Ammon's horn (tissue), 1 donor: ENCODE measurements at places on chromosomes 1 and 21.
A peak's percentile ranks its signal among the peaks of the same experiment; 100 is the strongest.

DNA sequence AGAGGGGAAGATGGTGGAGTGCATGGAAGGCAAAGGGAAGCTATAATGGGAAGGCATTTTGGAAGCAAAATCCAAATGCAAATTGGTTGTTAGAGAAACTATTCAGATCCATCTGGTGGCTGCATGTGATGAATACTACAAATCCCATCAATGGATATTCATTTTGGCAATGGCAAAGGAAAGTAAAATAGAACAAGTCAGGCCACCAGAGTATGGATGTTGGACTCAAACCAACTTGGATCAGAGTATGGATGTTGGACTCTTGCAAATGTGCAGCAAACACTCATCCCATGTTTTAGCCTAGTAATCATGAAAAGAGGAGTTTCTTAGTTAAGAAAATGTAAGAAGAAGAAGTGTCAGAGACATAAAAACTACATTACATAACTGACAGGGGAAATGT is 289.6 kb upstream of the DAB1 start:
- DNase-seq, result peak; percentile 18

DNA sequence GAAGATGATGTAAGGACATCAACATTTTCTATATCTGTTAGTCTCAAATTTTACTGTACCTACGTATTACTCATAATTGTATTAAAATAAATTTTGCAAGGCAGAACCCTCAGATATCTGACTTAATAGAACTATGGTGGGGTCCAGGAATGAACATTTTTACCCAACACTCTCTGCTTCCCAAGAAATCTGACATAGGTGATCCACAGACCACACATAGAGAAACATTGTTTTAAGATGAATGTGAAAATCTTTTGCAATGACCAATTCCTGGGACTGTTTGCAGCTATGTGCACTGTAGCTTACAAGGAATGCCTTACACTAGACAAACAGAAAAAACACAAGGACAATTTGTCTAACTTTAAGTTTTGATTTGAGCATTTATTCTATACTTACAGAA is 645.6 kb upstream of the ADGRL2 start:
- no peak for DNase-seq

DNA sequence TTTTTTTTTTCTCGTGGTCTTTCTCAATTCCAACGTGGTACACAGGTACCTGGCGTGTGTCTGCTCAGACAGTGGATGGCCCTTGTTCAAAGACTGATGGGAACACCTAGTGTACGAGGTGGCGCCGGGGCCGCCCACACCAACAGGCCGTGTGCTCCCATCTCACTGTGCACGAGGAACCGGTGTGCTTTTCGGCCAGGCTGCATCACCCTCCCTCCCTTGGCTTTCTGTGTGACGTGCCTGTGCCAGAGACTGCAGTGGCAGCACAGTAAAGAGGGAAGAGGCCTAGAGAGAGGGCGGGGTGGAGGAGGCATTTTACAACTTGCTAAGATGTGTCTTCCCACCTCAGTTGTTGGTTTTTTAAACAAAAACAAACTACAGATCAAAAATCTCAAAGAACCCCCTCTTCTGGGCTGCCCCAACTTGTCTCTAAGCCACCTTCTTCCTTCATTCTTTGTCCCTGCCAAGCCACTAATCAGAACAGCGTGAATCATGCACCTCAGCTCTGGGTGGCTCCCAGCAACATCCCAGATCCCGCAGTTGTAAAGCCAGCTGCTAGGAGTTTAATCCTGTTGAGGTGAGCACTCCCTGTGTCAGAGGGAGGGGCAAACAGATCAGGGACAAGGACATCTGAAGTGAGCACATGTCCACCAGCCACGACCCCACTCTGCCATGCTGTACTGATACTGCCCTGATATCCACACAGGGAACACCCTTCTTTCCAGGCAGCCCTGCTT is 20.7 kb downstream of the IRF2BP2 start:
- DNase-seq, result no peak

- DNase-seq, result peak; percentile 97
These were observed 6.2 kb downstream of the FBXO2 start for GRCh38 chr1:11648039-11648438.

DNA sequence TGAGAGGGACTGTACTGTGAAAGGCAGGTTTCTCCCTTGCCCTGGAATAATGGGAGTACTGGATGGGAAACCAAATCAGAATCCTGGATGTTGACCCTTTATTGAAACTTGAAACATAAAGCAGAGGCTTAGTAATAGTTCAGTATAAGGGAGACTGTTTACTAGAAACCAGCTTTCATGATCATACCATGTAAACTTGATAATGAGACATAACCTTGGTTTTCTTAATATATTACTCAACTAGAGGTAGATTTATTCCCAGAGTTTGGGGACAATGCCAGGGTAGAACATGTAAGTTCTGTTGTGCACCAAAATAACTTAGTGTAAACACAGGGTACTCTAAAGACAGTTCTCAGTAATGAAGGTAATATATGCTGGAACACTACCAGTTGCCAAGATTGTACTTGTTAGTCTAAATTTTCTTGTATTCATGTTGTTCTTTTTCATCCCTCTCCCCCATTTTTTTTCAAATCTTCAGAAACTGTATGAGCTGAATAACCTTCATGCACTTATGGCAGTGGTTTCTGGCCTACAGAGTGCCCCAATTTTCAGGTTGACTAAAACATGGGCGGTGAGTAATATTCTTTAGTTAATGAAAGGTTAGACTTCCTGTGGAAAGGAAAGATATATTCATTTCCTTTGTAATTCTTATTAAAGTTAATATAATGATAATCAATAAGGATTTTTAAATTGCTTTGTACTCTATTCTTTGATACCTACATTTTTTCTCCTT is 49.6 kb downstream of the ANGPTL1 start:
- no peak for DNase-seq

DNA sequence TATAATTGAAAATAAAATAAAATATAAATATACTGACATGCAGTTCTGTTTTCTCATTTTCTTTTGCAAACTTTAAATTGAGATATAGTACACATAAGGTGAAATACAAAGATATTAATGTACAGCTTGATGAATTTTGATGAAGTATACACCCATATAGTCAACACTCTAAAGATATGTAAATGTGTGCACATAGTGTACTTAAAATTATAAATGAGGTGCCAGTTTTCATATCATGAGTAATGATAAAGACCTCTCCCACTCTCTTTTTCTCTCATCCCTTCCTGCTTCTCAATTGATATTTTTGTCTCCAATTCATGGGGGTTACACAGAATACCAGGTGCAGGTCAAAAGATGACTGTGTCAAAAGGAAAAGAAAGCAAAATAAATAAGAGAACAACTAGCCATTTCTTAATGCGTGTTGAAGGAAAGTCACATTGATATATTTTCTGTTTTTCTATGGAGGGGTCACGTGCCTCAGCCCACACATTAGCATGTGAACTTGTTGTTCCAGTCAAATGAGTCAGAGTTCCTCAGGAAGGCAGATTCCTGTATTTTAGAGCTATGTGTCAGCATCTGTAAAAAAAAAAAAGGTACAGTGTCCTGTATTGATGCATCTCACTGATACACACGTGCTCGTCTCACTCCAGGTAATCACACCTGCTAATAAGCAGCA is 64.3 kb upstream of the HOOK1 start:
- DNase-seq, result peak; percentile 43

DNA sequence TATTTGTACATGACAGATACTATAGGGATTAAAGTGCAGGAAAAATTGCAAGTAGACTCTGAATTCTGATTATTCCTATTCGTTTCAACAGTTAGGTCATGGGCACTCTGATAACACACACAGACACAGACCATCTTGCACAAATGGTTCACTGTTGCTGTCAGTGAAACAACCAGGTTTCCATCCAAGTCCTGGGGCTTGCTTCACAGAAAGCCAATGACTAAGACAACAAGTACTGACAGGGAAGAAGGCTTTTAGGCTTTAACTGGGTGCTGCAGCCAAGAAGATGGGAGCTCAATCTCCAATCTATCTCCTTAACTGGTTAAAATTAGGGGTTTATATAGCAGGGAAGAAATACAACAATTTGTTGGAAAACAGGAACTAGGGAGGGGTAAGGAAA is 57.6 kb downstream of the RIMS3 start:
- DNase-seq, result no peak

GRCh38 chr1:155003766-155004351 is 1.3 kb downstream of the ZBTB7B start:
- DNase-seq, result peak; percentile 61

DNA sequence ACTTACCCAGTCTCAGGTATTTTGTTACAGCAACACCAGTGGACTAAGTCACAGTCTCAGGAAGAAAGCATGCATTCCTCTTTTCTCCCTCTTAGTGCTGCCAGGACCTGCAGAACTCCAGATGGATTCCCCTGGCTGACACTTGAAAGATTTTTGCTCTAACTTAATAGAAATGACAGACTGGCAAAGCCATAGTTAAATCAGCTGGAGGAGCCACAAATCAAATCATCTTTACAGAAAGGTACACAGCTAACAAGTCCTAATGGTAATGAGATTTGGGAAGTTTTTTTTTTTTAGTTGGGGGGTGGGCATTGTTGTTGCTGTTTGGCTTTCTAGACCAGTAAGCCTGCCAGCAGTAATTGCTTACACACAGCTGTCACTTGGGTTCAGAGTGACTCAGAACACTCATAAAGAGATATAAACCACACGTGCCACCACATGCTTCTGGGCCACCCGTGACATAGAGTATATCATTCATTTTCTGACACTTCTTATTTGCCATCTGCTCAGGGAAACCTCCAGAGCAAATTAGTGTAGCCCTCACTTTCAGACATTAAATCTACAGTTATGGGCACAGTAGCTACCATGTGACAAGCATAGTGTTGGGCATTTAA is 72.4 kb downstream of the FH start:
- DNase-seq, result no peak
